ENCODE measurements at places on chromosomes 1 and 21. TPM values are rescaled to one million over a fixed set of nuclear protein-coding genes. Genes with fewer than 3 reads are reported as not detected.

- DNase-seq, result no peak
Measured at GRCh38 chr1:35708441-35708921, 10.2 kb downstream of the C1orf216 start.

- DNase-seq, result no peak
Measured at GRCh38 chr1:20035114-20035513, 34.9 kb upstream of the PLA2G5 start.

DNA sequence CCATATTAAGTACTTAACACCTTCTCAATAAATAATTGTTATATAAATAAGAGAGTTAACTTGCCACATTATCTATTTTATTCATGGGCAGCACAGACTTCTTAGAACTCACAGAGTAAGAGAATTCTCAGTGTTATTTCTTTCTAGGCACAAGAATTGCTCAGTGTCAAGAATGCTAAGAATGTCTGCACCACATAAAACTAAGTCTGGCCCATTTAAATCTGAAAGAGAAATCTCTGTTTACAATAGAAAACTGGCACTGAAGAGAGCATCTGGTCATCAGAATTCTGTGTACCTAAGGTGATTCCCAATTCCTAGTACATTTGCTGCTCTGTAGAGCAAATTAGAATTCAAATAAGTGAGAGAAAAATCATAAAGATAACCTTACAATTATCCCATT is 3.8 kb downstream of the OR10K2 start:
- DNase-seq, result no peak

- no peak for DNase-seq
Measured at GRCh38 chr1:223198628-223198965, 55.5 kb upstream of the TLR5 start.

SFT2D2 gene
- 43.2 TPM for total RNA-seq

GRCh38 chr1:95058974-95059373 is 13.8 kb downstream of the ALG14 start:
- DNase-seq, result no peak

MARK1 gene
- 9.3 TPM for total RNA-seq

- peak; percentile 22 for DNase-seq
Measured at GRCh38 chr1:62213075-62213914, 18.6 kb downstream of the L1TD1 start.

SRSF10 gene
- 105 TPM for total RNA-seq

DNA sequence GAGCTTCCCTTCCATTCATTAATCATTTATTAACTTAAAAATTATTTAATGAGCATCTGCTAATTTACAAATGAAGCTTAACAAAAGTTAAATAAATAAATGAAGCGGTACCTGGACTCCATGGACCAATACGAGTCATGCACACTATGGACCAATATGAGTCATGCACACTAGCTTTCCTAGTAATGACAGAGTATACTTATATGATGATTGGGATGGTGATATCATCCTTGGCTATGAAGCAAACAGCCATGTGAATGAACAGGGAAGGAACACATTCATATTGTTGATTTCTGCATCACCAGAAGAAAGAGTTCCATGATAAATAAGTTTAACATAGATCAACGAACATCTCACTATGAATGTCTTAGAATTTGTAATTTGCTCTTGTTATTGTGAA is 109.9 kb downstream of the SPAG17 start:
- no peak for DNase-seq

- no peak for DNase-seq
Measured at GRCh38 chr21:14657241-14658008, 111.3 kb upstream of the SAMSN1 start.

- peak; percentile 81 for DNase-seq
Measured at GRCh38 chr1:177984136-177984525, 14.3 kb upstream of the SEC16B start.

LCE5A gene
- total RNA-seq, result not detected

ATP13A2 gene
- 15.6 TPM for total RNA-seq

Measured in sigmoid colon (tissue), 7 donors.